Sigmoid colon (tissue), 7 donors: ENCODE measurements at places on chromosomes 12 and 14. TPM values are rescaled to one million over a fixed set of nuclear protein-coding genes. Genes with fewer than 3 reads are reported as not detected.

TULP3 gene
- 7.8 TPM for polyA plus RNA-seq

BLOC1S1 gene
- 329 TPM for polyA plus RNA-seq

PLEKHG7 gene
- 0.60 TPM for polyA plus RNA-seq

MMP19 gene
- polyA plus RNA-seq = 1.2 TPM

ADCY4 gene
- polyA plus RNA-seq = 2.4 TPM

TSPAN11 gene
- polyA plus RNA-seq = 1.8 TPM

CLEC1B gene
- not detected for polyA plus RNA-seq

GPATCH2L gene
- polyA plus RNA-seq = 1.8 TPM

RTN1 gene
- 1.2 TPM for polyA plus RNA-seq
